NCI-H1417 (cell line): ENCODE measurements at places on chromosomes 1 and 21.

DNA sequence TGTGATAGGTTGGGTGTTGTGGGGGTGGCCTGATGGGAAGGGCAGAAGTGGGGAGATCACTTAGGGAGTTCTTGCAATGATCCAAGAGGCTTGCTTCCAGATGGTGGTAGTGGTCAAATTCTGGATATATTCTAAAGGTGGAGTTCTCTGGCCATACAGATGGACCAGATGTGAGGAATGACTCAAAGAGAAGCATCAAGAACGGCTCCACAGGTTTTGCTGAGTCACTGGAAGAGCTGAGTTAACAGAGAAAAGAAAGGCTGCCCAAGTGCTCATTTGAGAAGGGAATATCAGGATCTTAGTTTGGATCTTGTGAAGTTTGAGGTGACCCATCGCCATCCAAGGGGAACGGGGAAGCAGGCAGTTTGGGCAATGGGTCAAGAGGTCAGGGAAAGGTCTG lies 192.9 kb upstream of the GALNT2 start:
- no peak for DNase-seq

DNA sequence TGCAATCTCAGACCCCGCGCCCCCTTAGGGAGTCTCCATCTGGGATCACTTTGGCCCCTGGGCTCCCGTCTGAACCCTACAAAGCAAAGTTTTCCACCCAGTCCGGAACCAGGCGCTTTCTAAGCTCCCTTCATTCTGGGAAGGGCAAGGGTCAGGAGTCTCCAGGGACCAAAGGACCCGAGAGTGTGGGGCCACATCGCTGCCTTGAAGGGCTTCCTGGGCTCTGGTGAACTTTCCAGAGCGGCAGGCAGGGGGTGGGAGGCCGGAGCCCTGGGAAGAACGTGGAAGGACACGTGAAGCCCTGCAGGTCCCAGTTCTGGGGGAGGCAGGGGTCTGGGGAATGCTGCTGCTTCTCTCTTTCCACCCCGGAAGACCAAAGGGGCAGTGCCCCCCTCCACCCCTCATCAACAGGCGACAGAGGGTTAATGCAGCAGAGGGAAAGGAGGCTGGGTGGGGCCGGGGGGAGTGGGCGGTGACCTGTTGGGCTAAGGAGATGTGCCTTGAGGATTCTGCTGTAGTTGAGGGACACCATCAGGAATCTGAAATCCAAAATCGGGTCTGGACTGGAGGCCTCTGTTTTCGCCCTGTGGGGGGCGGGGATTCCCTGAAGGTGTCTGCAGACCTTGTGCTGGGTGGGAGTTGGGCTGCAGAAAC lies 734 bp downstream of the CDK18 start:
- DNase-seq: peak; percentile 73

DNA sequence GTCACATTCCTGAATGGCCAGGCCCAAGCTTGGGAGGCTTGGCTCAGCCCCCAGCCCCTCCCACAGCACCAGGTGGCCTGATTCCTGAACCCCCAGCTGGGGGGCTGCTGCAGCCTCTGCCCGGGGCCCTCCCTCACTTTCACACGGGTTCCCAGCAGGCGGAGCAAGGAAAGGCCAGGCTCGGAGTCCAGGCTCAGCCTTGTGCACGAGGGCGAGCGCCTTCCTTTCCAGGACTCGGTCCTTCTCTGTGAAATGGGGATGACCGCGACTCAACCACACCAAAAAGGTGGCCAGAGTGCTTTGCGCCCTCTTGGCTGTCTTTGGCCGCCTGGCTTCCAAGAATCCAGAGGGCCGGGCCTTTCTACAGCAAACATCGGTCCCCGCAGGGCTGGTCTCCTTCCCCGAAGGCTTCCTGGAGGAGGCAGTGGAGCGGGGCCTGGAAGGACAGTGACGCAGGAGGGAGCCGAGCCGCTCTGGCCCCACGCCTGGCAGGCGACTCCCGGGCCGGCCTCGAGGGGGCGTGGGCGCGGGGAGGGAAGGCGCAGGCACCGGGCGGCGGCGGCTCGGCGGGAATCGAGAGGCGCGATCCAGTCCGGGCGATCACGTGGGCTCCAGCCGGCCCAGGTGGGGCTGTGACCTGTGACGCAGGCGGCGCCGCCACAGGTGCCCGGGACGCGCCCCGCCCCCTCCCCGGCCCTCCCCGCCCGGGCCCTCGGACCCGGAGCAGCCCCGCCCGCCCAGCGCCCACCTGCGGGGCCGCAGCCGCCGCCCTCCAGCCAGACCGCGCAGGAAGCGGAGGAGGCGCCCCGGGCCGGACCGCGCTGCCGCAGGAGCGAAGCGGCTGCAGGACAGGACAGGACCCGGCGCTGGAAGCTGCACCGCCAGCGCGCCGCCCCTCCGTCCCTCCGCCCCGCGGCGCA lies at the start of gene ARHGEF16:
TSS of gene ARHGEF16 (plus strand) at position 775 of the 920 bp plus-strand sequence. CDS start 8,420 bp downstream, outside the sequence.
- peak; percentile 83 for DNase-seq

DNA sequence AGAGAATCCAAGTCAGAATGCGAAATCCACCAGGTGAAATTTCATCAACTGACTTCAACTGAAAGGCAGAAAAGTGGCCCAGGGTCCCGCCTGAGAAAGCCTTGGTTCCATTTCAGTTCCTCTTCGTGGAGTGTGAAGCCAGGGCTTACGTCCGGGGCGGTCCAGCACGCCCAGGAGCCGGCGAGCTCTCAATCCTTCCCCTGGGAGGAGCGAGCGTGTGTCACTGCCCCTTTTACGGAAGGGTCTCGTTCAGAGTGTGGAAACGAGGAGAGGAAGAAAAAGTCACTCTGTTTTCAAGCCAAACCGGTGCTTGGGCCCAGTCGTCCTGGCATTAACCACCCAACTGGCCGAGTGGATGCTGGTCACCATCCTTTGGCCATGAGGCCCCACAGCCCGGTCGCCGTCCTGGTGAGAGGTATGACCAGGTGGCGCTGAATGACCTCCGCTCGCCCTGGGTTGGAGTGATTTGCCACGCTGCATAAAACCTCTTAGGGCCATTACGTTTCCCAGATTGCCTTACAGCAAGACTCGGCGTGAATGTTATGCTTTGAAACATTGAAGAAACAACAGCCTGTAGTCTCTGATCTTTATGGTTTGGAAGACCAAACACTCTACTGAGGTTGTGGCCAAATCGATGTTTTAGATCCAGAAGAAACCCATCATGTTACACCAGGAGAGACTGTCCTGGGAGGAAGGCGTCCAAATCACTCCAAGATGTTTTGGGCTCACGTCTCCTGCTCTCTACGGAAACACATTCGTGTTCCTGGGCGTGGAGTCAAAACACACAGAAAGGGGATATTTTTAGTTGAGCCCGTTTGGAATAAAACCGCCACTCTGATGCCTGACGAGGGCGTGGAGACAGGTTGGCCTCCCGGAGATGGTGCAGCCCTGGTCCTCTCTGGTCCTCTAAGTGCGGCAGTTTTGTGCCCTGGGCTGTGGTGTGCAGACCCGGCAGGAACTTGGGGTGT lies 93.6 kb upstream of the ACTRT2 start:
- no peak for DNase-seq

DNA sequence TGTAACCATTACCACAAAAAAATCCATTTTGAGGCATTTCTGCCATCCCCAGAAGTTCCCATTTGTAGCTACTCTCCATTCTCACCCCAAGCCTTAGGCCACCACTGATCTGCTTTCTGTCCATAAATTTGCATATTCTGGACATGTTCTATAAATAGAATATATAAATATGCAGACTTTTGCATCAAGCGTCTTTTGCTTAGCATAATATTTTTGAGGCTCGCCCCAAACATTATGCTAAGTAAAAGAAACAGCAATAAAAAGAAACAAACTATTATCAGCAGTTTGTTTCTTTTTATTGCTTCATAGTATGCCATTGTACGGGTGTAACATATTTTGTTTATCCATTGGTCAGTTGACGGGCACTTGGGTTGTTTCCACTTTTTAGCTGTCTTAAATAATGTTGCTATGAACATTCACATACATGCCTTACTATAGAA lies 7.9 kb downstream of the TFAP2E start:
- no peak for DNase-seq

DNA sequence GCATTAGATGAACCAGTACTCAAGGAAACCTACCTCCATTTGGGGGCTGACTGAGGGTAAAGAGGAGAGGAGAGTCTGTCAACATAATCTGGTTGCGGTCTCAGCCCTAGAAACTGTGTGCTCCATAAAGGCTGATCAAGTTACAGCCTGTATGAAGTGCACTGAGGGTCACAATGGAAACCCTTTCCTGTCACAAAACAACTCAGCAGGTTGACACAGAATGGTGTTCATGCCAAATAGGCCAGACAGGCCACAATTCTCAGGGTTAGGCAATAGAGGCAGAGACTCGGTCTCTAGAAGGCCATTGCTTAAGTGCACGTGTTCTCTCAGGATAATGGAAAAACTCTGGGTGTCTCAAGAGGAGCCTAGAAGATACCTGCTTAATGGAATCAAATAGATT lies 4.1 kb upstream of the ANKRD35 start:
- peak; percentile 57 for DNase-seq

- DNase-seq: peak; percentile 33
Observed at GRCh38 chr1:158007667-158008386, 14.4 kb downstream of the KIRREL1 start.

- no peak for DNase-seq
Observed at GRCh38 chr1:191065346-191065745, 587.7 kb upstream of the BRINP3 start.

GRCh38 chr1:112309499-112309898 lies 86.5 kb upstream of the CTTNBP2NL start:
- DNase-seq: no peak

- no peak for DNase-seq
Observed at GRCh38 chr21:43585924-43586413, 73.3 kb downstream of the HSF2BP start.

- DNase-seq: no peak
Observed at GRCh38 chr1:156428746-156429288, 59.8 kb downstream of the RHBG start.

DNA sequence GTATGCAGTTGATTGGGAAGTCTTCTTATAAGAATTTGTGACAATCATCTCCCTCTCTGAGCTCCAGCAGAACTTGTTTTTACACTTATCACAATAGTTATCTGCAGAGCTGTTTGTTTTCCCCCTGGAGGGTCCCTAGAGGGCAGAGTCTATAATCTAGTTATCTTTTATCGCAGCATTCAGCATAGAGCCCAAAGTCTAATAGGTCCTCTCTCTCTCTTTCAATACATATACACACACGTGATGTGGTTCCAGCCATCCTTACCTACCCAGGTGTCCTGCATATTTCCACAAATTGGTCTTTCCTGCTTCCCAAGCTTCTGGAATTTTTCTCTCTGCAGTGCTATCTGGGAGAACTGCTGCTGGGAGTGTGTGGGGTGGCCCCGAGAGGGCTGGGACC lies 229.6 kb upstream of the KIAA0040 start:
- no peak for DNase-seq

DNA sequence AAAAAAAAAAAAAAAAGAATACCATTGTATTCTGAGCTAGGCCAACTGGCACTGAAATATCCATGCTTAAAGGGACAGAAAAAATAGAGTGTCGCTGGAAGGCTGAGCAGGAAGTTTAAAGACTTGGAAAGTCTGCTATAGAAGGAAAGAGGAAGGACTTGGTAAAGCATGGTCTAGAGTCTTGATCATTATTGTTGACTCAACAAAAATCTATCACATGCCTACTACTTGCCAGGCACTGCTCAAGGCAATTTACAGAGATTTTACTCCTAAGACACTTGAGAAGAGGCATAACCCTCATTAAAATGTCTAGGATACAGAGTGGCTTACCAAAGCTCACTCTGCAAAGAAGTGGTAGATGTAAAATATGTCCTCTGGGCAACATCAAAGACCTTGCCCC lies 324.0 kb upstream of the DAB1 start:
- DNase-seq: no peak

- DNase-seq: no peak
Observed at GRCh38 chr1:184289825-184290550, 96.8 kb upstream of the C1orf21 start.

- no peak for DNase-seq
Observed at GRCh38 chr1:172627702-172628101, 31.2 kb upstream of the FASLG start.

- DNase-seq: no peak
Observed at GRCh38 chr1:20660847-20661206, 342 bp downstream of the DDOST start.

DNA sequence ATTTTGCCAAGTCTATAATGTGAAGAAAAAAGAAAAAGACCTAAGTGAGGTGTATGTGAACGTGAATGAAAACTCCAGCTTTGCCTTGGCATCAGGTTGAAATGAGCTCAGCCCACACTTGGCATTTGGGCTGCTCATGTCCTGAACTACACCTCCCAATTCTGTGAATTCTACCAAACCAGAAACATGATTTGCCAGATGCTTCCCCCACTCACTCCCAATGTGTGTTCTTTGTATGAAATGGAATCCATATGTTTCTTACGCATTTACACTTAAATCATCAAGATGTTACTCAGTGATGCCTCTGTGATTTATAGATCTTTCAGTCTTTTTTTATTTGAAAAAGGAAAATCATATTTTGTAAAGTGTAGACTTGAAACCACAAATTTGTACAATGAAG lies 32.8 kb upstream of the RUNX1 start:
- no peak for DNase-seq

DNA sequence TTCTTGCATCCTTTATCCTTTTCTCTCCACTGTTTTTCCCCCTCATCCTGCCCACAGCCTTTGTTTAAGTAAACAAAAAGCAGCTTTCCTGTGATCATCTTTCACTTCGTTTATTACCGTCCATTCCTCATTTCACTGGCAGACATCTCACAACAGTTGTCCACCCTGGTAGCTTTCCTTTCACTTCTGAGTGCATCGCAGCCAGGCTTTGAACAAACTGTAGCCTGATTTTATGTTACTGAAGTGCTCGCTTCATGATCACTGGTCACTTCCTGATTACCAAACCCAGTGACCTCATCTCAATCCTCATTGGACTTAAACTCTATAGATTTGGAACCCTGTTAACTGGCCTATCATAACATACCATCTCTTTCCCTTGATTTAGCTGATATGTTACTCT lies 67.7 kb downstream of the SDCCAG8 start:
- no peak for DNase-seq

DNA sequence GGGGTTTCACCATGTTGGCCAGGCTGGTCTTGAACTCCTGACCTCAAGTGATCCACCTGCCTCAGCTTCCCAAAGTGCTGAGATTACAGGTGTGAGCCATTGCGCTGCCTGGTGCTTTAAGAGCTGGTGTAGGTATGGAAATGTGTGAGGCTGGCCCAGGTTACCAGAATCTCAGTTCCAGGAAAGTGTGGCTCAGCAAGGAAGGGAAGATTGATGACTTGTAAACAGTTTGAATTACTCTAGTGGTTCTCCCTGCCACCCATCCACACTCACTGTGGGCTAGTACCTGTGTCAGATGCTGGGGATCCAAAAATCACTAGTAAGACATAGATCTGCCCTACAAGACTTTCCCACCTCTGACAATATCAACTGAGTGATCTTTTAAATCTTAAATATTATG lies 34.5 kb upstream of the SLC35D1 start:
- DNase-seq: no peak

GRCh38 chr1:19435851-19436455 lies 49.4 kb downstream of the CAPZB start:
- DNase-seq: no peak

- no peak for DNase-seq
Observed at GRCh38 chr1:71295350-71295749, 214.5 kb upstream of the ZRANB2 start.

DNA sequence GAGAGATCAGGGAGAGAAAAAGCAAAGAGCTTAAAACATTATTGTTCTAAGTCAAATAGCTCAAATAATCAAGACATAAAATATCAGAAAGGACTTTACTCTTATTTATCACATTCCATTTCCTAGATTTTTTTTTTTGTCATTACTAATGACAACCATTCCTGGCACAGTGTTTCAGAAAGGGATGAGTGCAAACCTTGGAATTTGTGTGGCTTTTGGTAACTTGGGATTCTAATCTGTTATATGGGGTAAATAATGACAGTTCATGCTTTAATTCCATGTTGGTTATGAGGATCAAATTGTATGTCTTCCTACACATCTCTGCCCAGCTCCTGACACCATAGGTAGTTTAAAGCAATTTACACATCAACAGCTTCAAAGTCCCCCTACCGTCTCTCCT lies 358.4 kb upstream of the ADGRL4 start:
- no peak for DNase-seq
